ENCODE measurements at places on chromosomes 12 and 14.
A peak's percentile ranks its signal among the peaks of the same experiment; 100 is the strongest.

GRCh38 chr12:52913431-52913821, 8.6 kb upstream of the KRT8 start:
- DNase-seq, result no peak

GRCh38 chr14:75044322-75044721, 6.9 kb downstream of the MLH3 start:
- no peak for DNase-seq

DNA sequence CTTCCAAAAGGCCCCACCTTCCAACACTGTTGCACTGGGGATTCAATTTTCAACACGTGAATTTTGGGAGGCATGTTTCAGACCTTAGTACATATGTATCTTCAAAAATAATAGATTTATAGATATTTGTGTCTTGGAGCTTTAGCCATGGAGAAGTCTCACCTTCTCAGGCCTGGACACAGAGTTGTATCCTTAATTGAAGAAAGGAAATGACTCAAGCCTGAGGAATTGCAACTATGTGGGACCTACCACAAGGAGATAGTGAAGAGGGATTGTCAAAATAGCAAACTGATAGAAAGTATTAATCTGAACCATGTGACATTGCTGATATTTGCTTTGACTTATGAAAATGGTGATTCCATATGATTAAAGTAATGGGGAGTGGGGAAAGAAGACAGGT, 89.8 kb downstream of the ACSS3 start:
- no peak for DNase-seq

GRCh38 chr14:50001999-50002925, 109.4 kb downstream of the ARF6 start:
- DNase-seq, result peak; percentile 79

DNA sequence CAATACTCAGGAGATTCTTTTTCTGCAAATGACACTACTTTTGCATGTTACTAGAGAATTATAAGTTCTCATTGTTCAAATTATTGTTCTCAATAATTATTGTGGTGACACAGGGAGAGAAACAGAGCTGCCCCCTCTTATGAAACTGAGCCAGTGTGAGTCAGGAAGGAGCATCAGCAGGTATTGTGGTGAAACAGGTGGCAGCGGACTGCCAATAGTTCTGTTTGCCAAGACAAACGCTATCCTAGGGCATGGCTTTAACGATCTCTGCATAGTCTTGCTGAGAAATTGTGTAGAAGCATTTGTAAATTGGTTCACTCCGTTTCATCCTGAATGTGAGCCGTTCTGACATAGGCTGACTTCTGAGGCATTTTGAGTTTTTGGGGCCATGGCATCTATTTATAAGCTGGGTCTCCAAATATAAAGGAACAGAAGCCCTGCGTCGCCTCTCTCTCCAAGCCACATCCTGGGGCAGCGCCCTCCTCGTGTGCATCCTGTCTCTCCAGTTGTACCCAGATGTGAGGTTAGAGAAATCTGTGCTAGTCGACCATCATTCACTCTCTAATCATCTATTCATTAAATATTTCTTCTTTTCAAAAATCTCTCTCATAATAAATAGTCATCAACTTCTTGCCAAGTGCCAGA, 15.8 kb upstream of the PPP4R4 start:
- DNase-seq, result peak; percentile 36

DNA sequence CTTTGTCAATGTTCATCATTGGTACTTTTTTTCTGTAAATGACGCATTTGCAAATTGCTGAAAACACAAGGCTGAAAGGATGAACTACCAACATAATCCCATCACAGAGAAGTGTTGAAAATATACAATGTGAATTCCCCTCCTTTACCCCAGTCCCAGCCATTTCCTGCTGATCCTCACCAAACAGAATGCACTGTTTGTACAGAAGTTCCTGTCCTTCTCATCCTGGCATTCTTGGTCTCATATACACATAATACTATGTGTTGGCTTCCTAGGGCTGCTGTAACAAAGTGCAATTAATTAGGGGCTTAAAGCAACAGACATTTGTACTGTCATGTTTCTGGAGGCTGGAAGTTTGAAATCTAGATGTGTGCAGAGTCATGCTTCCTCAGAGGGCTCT, 836.2 kb upstream of the MGAT4C start:
- DNase-seq, result no peak
